Stimulated activated CD4-positive, alpha-beta T cell treated with anti-CD3 and anti-CD28 coated beads, Interleukin-4, amount 100 ng/mL, for 24 hours (primary cell): ENCODE measurements at places on chromosomes 3 and 15.

DNA sequence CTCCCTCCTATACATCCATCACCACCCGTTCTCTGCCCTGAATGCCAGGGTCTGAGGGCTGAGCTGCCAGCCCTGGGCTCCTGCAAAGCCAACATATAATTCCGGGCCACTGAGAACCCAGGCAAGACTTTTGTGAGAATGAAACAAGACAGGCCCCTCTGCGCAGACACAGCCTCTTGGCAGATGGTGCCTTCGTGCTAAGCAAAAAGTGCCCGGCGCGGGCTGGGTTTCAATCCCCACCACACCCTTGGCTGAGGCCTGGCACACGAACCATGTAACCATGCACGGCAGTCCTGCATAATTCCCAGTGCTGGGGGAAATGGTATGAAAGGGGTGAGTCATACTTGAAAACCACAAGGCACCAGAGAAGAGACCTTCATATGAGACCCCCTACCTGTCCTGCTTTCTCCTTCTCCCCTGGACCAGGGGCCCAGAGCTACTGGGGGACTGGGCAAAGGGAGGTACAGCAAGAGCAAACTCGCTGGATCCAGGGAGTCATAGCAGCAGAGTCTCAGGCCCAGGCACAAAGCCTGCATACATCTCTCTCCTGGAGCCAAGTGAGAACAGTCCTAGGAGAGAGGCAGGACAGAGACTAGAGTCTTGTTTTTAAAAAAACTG lies 26.1 kb upstream of the LOXL1 start:
- no peak for DNase-seq

- no peak for DNase-seq
These were observed 492.4 kb downstream of the OTOL1 start for GRCh38 chr3:161989012-161989411.

GRCh38 chr3:49703443-49703927 lies 14.1 kb downstream of the RNF123 start:
- DNase-seq, result peak; percentile 68

DNA sequence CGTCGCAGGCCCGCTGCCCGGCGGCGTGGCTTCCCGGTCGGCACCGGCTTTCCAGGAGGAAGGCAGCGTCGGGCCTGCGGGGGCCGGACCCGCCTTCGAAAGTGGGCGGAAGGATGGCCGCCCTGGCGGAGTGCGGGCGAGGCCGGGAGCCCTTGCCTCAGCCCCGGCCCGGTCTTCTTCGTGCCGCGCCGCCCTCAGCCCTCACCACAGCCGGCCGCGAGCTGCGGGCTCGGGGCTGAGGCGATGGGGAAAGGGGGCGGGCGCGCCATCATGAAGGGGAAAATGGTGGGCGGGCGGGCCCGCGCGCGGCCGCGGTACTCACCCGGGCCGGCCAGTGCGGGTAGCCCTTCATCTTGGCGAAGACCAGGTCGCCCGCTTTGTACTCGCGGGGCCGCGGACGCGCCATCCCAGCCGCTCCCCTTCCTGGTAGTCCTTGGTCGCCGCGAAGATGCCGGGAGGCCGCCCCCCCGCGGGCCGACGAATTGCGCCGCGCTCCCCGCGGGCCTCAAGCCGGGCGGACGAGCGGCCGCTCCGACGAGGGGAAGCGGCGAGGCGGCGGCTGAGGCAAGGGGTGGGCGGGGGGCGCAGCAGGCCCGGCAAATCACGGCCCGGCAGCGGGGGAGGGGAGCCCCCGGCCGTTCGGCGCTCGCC lies 489 bp downstream of the HDGFL3 start:
- no peak for DNase-seq

GRCh38 chr15:61997786-61998185 lies 62.5 kb downstream of the VPS13C start:
- no peak for DNase-seq

DNA sequence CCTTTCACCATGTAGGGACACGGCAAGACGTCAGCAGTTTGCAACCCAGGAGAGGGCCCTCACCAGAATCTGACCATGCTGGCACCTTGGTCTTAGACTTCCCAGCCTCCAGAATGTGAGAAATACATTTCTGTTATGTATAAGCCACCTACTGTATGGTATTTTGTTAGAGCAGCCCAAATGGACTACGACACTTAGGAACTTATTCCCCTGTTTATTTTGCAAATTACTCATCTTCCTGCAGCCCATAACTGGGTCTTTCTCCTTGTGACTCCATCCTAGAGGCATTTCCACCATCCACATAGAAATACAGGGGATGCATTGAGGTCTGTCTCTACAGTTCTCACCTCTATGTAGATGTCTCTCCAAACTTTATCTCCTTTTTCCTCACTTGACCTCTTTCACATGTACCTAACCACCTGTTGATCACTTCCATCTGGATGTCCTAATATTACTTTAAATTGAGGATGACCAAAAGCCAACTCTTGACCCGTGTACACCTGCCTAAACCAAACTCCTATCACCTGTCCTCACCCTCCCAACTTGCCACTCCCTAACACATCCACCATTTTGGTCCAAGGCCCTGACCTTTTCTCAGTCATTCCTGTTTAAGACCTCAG lies 406.0 kb upstream of the WNT5A start:
- DNase-seq, result no peak

- DNase-seq, result no peak
These were observed 185.4 kb downstream of the NTRK3 start for GRCh38 chr15:88071141-88071540.

GRCh38 chr3:185986198-185986777 lies 48.5 kb upstream of the TRA2B start:
- DNase-seq, result no peak

GRCh38 chr15:28262438-28262837 lies 59.5 kb downstream of the HERC2 start:
- DNase-seq, result no peak

DNA sequence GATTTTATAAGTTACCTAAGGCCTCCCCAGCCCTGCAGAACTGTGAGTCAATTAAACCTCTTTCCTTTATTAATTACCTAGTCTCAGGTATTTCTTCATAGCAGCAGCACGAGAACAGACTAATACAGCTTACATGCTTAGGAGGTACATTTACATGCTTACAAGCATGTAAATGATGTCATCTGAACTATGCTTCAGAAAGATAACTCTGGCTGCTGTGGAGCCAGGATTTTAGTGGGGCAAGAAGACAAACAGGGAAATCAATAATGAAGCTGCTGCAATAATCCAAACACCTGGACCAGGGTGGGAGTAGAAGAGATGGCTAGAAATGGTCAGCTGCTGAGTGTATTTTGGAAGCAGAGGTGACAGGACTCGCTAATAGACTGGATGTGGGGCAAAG lies 9.6 kb downstream of the NDUFAF1 start:
- DNase-seq, result no peak

- DNase-seq, result no peak
These were observed 619.2 kb downstream of the DIPK2A start for GRCh38 chr3:144590854-144591253.

GRCh38 chr3:126356373-126357264 lies 589 bp downstream of the KLF15 start:
- no peak for DNase-seq
